H9 (cell line): ENCODE measurements at places on chromosomes 4 and X.
A peak's percentile ranks its signal among the peaks of the same experiment; 100 is the strongest.

- no peak for DNase-seq
These were observed 35.0 kb upstream of the RASGEF1B start for GRCh38 chr4:81506731-81507130.

GRCh38 chr4:88517825-88518224, 5.8 kb downstream of the PYURF start:
- no peak for DNase-seq

DNA sequence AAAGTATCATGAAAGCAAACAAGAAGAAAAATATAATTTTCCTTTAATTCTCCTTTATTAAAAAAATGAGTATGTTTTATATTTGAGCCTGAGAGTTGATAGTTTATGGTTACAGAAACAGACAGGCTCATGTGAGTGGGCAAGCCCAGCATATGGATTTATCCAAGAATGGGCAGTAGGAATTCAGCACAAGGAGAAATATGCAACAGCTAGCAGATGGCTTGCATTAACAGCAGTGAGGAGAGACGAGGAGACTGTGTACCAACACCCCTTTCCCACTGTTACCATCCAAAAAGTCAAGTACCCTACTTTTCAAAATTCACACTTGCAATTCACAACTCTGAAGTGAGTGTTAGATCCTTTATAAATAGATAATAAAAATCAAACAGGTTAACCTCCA, 1760.2 kb upstream of the TENM3 start:
- no peak for DNase-seq

DNA sequence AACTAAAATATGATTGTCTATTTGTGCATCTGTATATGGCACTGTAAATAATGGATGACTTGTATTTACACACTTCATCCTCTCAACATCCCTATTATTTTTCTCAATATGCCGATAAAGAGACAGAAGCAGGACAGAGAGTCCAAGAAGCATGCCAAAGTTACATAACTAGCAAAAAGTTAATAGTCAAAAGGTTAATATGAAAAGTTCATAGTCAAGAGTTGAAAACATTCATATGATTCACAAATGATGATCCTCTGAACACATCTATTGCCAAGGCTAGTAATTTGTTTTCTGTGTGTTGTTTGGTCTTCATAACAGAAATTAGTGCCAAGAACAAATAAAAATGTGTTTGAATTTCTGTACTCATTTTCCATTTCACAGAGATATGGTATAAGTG, 231.0 kb downstream of the ADAMTS3 start:
- DNase-seq = no peak

- DNase-seq = peak; percentile 20
These were observed 12.0 kb downstream of the ATP5ME start for GRCh38 chr4:661881-662761.

GRCh38 chrX:132940727-132941327, 17.6 kb downstream of the HS6ST2 start:
- no peak for DNase-seq

DNA sequence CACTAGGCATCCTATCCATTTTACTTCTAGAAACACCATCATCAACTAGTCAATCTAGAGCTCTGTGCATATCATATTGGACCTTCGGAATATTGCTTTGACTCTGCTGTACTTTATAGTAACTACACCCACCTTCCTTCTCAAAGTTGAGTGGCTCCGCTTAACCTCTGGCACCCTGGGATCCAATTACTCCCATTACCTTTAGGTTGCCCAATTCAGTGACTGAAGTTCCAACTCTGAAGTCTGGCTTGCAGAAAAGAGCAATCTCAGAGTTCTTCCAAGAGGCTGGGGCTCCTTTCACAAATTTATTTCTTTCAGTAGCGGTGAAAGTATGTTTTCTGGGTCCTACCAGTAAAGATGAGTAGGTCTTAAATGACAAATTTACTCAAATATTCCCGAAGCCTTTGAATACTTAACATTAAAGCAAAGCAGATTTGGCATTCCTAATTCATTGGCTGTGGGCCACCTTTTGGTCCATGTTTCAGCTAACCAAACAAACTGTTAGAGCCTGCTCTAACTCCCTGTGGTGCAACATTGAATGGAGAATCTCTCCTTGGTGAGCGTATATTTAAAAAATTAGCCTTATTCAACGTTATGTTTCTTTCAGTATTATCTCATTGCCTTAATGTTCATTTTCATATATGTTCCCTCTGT, 1215.8 kb downstream of the RAPGEF2 start:
- DNase-seq = no peak

- DNase-seq = peak; percentile 84
These were observed 811 bp downstream of the ANKRD50 start for GRCh38 chr4:124711471-124712371.

GRCh38 chr4:140806163-140806562, 50.0 kb upstream of the TBC1D9 start:
- no peak for DNase-seq

DNA sequence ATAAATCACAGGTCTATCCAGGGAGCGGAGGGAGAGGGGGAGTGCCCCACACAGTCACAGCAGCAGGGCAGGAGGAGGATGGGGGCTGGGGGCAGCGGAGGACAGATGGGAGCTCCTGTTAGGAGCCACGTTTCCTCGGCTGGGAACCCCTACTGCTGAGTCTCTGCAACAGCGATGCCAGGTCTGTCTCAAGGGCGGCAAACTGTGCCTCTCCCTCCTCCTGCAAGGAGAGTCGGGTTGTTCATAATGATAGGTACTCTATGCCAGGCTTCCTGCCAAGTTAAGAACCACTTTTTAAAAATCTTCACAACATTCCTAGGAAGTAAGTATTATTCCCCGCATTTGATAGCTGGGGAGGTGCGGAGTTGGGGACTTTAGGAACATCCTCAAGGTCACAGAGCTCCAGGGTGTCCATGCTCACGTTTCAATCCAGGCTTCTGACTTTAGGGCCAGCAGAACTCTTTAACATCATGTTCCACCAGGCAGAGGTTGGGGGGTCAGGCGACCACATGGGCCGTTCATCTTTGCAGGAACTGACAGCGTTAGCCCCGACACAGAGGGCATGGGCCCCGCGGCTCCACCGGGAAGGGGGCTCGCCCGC, 98.3 kb upstream of the MAML3 start:
- DNase-seq = peak; percentile 64

DNA sequence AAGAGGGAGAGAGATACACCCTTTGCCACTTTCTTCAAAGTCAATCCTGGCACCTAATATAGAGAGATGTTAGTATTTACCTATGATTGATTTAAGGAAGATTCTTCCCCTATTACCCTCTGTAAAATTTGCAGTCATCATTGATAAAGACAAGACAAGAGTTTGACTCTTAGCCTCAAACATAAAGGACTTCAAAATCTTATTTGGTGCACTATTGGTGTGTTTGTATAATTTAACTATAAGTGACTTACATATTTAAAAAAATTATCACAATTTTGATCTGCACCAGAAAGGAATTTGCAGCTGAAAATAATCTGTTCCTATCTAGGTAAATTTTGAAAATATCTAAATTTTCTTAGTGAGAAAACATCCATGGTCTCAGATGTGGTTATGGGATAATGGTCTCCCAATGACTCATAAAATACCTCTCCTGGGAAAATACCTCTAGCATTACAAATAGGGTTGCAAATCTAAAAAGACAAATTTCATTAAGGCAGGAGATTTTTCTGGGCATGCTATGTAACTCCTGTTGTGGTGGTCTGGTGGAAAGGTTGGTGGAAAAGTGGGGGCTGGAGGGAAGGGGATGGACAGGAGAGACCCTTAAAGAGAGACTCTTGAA, 173.6 kb upstream of the MED14 start:
- no peak for DNase-seq

- no peak for DNase-seq
These were observed 37.8 kb upstream of the BDH2 start for GRCh38 chr4:103137446-103137827.

GRCh38 chr4:131447883-131448282, 1701.2 kb upstream of the PCDH10 start:
- no peak for DNase-seq

GRCh38 chr4:88908003-88908402, 149.0 kb downstream of the FAM13A start:
- DNase-seq = no peak

DNA sequence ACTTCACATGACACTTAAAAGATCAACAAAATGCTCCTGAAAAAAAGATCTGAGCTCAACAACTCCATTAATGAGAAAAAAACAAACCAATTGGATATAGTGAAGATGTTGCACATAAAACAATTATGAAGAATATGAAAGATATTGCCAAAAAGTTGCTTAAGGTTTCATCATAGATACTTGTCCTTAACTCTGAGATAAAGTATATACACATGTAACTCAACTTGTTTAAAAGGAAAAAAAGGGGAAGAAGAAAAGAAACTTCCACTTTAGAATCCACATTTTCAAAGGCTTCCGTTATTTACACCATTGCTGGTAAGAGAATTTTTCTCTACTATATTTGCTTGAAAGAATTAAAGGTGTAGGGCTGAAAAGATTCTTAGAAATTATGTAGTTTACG, 2.7 kb downstream of the AFAP1 start:
- DNase-seq = no peak

DNA sequence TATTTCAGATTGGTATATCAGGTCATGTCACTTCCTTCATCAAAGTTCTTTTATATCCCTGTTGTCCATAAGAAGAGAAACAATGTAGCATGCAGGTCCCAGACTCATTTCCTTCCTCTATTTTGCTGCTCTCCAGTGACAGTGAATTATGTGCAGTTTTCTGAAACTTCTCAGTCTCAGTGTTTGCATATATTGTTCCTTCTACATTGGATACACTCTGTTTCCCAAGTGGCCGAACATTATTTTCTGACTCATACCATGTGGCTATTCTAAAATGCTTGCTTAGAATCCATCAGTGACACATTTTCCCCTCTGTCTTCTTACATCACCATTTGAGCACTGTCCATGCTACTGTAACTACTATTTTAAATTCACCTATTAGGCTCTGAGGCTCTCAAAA, 305.7 kb downstream of the PDHA2 start:
- no peak for DNase-seq

DNA sequence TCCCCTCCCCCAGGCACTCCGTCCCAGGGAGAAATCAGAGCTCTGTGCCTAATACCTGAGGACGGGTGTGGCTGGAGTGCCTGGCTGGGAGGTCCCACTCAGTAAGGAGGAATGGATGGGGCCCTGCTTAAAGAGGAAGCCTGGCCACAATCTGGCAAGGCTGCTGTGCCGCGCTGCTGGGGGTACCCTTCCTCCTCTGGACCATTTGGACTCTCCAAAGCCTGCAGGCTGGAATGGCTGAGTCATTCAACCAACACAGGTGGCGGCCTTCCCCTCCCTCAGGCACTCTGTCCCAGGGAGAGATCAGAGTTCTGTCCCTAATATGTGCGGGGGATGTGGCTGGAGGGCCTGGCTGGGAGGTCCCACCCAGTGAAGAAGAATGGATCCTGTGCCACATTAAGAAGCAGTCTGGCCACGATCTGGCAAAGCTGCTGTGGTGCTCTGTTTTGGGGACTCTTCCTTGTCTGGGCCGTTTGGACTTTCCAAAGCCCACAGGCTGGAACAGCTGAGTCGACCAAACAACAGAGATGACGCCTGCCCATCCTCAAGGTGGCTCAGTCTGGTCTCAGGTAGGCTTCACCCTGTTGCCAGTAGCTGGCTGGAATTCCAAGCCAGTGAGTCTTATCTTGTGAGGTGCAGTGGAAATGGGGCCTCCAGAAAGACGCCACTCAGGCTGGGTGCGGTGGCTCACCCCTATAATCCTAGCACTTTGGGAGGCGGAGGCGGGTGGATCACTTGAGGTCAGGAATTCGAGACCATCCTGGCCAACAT, 127.3 kb upstream of the HUWE1 start:
- DNase-seq = no peak

DNA sequence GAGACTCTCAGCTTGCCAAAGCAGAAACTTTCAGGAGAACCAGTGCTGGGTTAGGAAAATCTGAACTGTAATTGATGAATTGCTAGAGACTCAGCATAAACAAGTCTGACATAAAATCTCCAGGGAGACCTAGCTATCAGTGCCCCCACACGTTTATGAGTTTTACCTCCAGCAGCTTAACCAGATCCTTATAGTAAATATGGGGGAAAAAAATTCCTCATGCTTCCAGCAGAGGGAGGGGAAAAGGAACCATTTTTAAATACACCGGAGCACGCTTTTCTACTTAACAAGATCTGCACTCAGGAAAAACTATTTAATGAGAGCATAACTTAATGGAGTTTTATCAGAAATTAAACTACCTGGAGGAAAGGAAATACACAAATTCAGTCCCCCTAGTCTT, 1040.7 kb upstream of the INTU start:
- DNase-seq = no peak

- no peak for DNase-seq
These were observed 71.3 kb upstream of the LHFPL1 start for GRCh38 chrX:112751076-112751475.

GRCh38 chr4:54657551-54658251, at the start of gene KIT:
Gene KIT (plus strand): TSS chr4:54657957. CDS start chr4:54658015, 58 bp downstream.
- peak; percentile 92 for DNase-seq

GRCh38 chrX:48945517-48946348, 11.7 kb downstream of the OTUD5 start:
- peak; percentile 63 for DNase-seq

GRCh38 chr4:8307714-8308113, 38.2 kb downstream of the HTRA3 start:
- DNase-seq = no peak

GRCh38 chr4:121070696-121071639, 1.4 kb downstream of the NDNF start:
- DNase-seq = peak; percentile 79

DNA sequence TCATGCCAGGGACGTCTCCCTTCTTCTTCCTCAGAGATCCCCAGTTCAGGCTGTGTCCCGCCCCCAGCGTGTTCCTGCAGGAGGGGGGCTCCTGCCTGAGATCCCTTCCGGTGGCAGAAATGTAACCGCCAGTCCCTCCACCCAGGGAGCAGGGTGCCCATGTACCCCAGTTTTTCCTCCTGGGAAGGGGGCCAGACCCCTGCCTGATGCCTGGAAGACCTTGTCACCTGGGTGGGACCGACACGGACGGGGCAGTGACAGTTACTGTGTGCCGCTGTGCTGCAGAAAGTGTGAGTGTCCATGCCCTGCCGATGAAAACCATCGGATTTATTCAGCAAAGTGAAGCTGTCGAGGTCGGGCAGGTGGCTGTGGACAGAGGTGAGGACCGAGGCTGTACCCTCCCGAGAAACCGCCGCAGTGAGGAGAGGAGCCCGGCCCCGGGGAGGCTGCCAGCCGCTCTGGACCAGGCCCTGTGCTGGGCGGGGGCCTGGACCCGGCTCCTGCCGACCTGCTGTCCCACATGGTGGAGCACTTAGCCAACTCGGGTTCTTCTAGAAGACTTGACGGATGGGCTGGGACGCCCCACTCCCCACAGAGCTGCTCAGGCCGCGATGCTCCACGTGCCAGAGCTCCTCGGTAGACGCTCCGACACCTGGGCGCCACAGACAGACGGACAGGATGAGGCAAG, 36.7 kb upstream of the HMX1 start:
- peak; percentile 28 for DNase-seq

DNA sequence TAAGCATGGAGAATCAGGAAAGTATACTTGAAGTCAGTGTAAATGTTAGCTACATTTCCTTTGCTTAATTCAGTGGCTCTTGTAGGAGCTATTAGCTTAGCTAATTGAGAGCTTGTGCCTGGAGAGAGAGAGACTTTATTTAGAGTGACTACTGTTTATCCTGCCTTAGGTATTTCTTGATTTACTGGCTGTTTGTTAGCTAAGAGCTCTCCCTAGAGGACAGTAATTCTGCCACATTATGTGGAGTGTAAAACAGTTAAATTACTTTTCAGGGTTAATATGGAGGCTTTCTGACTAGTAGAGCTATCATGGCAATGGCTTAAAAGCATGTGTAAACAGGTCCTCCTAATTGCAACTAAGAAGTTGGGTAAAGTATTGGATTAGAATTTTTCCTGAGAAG, 306.5 kb upstream of the TECRL start:
- no peak for DNase-seq

- no peak for DNase-seq
These were observed 186.2 kb downstream of the KIT start for GRCh38 chr4:54843946-54844345.
